ENCODE measurements at places on chromosomes 12 and 14. TPM values are rescaled to one million over a fixed set of nuclear protein-coding genes. Genes with fewer than 3 reads are reported as not detected.

The GDF3 gene
- 0.19 TPM for total RNA-seq

The GLIPR1L2 gene
- 1.5 TPM for total RNA-seq

The SLC8A3 gene
- 0.05 TPM for total RNA-seq

The MYH6 gene
- 1,823 TPM for total RNA-seq

DNA sequence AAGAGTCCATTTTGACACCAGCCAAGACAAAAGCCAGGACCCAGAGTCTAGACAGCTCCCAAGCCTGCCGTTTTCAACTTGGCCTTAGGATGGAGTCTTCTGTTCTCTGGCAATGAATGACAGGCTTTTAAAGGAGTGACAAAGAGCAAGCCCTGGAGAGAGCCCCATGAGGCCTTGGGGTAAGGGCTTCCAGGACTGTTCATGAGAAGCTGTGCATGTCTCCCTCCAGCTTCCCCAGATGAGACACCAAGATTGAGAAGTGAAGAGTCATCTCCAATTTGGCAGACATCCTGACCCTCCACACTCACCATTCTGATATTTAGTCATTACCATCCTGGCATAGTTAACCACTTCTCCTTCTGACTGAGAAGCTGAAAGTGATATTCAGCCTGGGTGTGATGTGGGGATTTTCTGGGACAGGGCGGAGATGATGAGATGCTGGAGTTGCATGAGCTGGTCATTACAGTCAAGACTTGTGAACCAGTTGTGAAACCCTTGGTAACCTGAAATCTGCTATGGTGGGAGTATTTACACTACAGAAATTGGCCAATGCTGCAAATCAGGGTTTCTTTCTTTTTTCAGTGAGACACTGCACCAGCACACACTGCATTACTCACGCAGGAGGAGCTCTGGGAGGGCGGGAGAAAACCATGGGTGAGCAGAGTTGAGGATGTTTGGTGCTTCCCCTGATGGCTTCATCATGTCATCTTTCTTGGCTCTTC, 77.8 kb downstream of the VCPKMT start:
- no peak for DNase-seq

DNA sequence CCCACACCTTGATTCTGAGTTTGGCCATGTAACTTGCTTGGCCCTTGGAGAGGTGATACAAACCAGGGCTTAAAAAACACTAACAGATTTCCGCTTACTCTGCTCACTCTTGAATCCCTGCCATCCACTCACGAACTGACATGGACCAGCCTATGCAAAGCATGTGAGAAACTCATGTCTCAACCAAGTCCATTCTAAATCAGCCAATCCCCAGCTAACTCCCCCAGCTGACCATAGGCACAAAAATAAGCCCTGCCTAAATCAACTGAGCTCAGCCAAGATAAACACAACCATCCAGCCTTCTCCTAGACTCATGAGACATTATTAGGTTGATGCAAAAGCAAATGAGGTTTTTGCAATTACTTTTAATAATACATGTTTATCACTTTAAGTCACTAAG, 353.9 kb upstream of the TBX3 start:
- DNase-seq, result no peak

GRCh38 chr12:57889500-57889989, 43.0 kb upstream of the CTDSP2 start:
- peak; percentile 83 for DNase-seq

DNA sequence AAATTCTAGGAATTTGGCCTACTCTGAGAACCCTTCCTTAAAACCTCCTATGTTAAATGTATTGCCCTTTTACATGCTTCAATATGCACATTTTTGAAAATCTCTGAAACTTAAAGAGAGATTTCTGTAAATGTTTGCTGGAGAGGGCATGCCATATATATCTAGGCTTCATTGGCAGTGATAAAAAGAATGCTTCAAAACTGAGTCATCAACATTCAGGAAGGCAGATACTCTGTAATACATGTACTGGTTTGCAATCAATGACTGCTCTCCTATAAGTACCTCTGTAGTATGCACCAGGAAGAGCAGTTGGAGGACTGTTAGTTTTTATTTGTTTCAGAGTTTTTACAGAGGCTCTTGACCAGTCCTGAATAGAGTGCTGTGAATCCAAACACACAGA, 739.9 kb downstream of the SLC16A7 start:
- no peak for DNase-seq

DNA sequence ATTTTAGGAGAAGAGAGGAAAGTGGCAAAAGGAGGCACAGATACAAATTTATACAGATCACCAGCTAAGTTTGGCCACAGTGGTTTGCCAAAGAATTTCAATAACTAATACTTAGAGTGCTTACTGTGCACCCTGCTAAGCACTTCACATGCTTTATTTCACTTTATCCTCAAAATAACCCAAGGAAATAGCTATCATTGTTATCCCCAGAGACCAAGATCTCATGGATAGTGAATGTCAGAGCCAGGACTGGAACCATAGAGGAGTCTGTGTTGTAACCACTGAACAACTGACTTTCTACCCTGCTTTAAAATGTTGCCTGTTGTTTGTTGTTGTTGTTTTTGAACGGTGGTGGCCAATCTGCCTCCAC, 1.3 kb upstream of the TCP11L2 start:
- DNase-seq, result no peak

Data from left ventricle myocardium inferior (tissue), 1 donor.